CD4-positive, alpha-beta T cell (primary cell): ENCODE measurements at places on chromosomes 13 and 19.

- H3K27ac ChIP-seq: no peak overlapping the region
- peaks cover 20% of the 10 kb centered on the region for H3K27me3 ChIP-seq
- no peak overlapping the region for H3K4me3 ChIP-seq
- H3K4me1 ChIP-seq: no peaks in the 10 kb centered on the region
- no peak for DNase-seq
Measured at GRCh38 chr19:50932018-50932689, 20.7 kb downstream of the KLK5 start.

DNA sequence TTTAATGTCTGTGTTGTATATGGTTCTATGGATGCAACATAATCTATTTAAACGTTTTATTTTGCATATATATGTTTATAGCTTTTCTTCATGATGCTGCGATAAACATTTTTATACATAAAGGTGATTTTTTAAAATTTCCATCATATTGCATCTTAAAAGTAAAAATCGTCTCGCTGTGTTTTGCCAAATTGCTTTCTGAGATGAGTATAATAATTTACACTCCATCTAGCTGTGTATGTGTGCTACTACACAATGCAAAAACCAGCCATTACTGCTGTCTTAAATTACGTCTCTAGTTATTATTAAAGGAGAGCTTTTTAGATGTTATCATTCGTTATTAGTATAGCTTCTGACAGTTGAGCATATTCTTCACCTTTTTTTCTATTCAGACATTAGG, 37.2 kb downstream of the METTL21C start:
- H3K4me3 ChIP-seq: no peak overlapping the region
- no peaks in the 10 kb centered on the region for H3K4me1 ChIP-seq
- no peaks in the 10 kb centered on the region for H3K27me3 ChIP-seq
- H3K27ac ChIP-seq: no peak overlapping the region

DNA sequence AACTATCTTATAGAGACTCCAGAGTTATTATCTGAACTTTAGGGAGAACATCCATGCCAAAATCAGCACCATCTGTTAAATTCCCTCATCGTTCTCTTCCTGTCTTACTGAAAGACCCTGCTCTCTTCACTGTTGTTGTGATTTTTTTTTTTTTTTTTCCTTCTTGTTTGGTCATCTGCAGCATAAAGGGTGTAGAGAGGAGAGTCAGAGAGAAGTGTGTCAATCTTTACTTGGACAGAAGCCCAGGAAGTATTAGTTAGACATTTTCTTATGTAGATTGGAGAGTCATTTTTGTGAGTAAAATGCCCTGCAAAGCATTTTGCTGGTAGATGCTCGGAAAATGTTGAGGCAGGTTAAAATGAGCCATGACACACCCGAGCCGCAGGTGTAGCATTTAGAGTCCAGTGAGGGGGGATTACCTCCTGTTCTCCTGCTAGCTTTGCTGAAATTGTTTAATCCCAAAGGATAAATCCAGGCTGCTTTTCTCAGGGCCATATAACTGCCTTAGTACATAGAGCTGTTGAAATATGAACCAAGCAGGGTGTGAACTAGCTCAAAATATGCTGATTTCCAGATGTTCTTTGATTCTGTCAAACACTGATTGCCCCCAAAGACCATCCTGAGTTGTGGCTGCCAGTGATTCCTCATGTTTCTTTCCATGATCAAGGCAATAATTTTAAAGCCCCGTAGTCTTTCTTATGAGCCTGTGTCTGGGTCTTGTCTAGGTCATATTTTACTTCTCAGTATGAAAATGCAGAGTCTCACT, 143.5 kb downstream of the DCT start:
- H3K4me1 ChIP-seq: peaks cover 5% of the 10 kb centered on the region
- H3K36me3 ChIP-seq: no peaks in the 10 kb centered on the region
- no peak overlapping the region for H3K4me3 ChIP-seq
- H3K27ac ChIP-seq: no peak overlapping the region
- no peak for DNase-seq
- H3K27me3 ChIP-seq: no peaks in the 10 kb centered on the region

GRCh38 chr19:42330241-42330711, 4.8 kb downstream of the MEGF8 start:
- H3K27me3 ChIP-seq: no peaks in the 10 kb centered on the region
- no peaks in the 10 kb centered on the region for H3K36me3 ChIP-seq
- DNase-seq: no peak
- no peak overlapping the region for H3K4me3 ChIP-seq
- H3K4me1 ChIP-seq: peaks cover 13% of the 10 kb centered on the region

- H3K4me3 ChIP-seq: no peak overlapping the region
- DNase-seq: no peak
- H3K36me3 ChIP-seq: no peaks in the 10 kb centered on the region
- no peaks in the 10 kb centered on the region for H3K4me1 ChIP-seq
Measured at GRCh38 chr13:100100115-100100879, 11.4 kb downstream of the PCCA start.

DNA sequence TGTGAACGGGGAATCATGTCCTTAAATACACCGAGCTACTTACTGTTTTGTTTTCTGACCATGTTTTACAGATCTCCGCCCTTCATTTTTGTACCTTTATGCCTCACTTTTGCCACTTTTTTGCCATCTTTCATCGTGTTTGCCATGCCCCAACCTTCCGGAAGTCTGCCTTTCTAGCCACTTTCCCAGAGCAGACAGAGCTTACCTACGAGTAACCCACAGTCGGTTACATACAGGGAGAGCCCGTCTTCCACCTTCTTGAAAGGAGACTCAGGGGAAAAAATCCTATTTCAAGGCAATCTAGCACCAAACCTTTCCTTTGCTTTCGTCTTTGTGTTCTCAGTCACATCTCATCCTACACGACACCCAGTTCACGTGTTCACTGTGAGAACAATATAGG, 26.1 kb downstream of the RFPL4AL1 start:
- H3K27me3 ChIP-seq: peaks cover 3% of the 10 kb centered on the region
- H3K27ac ChIP-seq: no peak overlapping the region
- H3K36me3 ChIP-seq: no peaks in the 10 kb centered on the region
- H3K4me3 ChIP-seq: no peak overlapping the region

DNA sequence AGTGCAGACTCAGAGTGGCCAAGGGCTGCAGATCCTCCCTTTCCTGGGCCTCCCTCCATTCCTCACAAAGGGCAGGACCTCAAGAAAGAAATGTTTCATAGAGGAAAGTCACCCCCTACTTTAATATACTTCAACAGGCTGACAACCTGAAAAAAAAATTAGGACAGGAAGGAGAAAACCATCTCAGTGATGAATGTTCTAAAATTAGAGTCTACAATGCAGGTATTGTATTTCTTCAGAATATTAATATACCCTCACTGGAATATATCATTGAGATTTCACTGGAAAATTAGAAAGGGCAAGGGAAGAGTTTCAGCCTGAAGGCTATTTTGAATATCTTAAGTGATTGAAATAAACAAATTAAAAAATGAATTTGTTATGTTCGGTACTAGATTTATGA, 176.9 kb downstream of the DNAJC15 start:
- H3K27me3 ChIP-seq: no peaks in the 10 kb centered on the region
- no peak overlapping the region for H3K27ac ChIP-seq
- DNase-seq: no peak
- no peak overlapping the region for H3K4me3 ChIP-seq
- H3K36me3 ChIP-seq: no peaks in the 10 kb centered on the region

DNA sequence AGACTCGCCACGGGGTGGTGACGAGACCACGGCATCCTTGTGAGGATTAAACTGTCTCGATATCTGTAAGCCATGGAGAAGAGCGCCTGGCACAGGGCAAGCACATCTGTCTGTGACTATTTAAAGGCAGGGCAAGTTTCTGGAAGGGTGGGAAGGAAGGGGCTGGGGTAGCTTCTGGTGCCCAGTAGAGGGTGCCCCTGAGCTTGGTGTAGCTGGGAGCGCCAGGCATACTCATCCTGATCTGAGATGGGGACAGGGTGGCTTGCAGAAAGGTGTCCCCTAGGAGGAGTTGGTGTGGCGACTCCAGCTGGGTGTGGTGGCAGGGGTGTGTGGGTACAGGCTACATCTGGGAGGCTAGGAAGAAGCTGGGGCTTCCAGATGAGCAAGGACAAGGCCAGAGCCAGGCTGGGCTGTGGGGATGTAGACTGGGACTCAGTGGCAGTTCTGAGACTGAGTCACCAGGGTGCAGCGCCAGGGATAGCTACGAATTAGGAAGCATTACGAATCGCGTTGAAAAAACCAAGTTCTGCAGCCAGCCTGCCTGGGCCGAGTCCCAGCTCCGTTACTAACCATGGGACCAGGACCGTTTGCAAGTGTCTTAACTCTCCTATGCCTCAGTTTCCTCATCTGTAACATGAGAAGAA, 23.1 kb upstream of the ASPDH start:
- H3K27ac ChIP-seq: no peak overlapping the region
- H3K4me3 ChIP-seq: no peak overlapping the region
- no peaks in the 10 kb centered on the region for H3K36me3 ChIP-seq
- DNase-seq: no peak
- H3K27me3 ChIP-seq: peaks cover 10% of the 10 kb centered on the region
- H3K4me1 ChIP-seq: no peaks in the 10 kb centered on the region

DNA sequence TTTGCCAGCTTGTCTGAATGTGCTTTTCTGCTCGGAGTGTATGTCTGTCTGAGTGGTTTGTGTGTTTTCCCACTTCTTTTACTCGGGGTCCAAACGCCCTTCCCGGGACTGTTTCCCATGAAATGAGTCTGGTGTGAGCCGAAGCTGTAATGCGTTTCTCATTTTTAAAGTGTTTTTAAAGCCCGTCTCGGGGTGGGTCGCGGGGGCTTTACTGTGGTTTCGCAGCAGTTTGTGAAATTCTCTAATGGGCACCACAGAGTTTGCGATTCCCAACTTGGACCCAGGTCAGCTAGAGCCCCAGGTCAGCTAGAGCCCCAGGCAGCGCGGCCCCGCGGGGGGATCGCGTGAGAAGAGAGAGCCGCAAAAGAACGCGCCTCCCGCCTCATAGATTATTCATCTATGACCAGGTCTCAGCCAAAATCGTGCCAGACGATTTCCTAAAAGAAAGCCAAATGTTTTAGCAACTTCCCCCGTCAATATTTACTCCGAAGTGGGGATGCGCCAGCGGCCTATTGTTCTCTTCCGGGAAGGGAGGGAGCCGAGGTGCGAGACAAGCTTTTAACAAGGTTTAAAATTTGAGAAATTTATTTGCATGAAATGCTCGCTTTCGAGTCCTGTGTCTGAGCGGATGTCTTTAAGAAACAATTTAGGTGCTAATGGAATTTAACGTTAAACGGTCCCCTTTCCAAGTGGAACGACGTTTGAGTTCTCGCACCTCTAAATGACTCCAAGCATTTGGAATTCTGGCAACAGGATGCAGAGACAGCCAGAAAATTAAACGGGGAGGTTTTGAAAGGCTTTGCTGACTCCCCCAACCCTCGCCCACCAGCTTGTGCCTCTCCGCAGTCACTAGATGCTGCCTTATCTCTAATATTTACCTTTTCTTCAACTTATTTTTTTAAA, 2.2 kb downstream of the ZIC2 start:
- peaks cover 50% of the 10 kb centered on the region for H3K4me1 ChIP-seq
- no peak overlapping the region for H3K4me3 ChIP-seq
- no peaks in the 10 kb centered on the region for H3K36me3 ChIP-seq
- peaks cover 74% of the 10 kb centered on the region for H3K27me3 ChIP-seq

DNA sequence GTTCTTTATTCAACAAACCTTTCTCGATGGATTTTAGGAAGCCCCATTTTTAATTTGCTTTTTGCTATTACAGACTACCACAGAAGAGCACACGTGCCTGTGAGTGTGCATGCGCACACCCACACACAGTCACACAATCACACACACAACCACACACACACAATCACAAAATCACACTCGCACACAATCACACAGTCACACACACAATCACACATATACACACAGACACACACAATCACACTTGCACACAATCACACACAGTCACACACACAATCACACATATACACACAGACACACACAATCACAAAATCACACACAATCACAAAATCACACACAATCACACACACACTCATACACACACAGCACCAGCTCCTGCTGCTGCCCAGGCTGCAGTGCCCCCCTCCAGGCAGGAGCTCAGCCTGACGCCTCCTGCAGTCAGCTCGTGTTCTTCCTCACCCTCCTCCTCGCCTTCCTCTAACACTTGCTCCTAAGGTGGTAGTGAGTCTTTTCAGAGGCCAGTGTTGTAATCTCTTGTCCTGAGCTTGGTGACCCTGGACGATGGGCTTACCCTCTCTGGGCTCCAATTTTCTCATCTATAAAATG, 125.0 kb upstream of the SOX1 start:
- H3K4me3 ChIP-seq: no peak overlapping the region
- peaks cover 4% of the 10 kb centered on the region for H3K27me3 ChIP-seq
- DNase-seq: no peak
- H3K4me1 ChIP-seq: no peaks in the 10 kb centered on the region

- no peaks in the 10 kb centered on the region for H3K27me3 ChIP-seq
- H3K4me3 ChIP-seq: no peak overlapping the region
- no peak for DNase-seq
- no peaks in the 10 kb centered on the region for H3K36me3 ChIP-seq
- H3K4me1 ChIP-seq: no peaks in the 10 kb centered on the region
Measured at GRCh38 chr13:113137691-113138298, 15.2 kb downstream of the F10 start.

DNA sequence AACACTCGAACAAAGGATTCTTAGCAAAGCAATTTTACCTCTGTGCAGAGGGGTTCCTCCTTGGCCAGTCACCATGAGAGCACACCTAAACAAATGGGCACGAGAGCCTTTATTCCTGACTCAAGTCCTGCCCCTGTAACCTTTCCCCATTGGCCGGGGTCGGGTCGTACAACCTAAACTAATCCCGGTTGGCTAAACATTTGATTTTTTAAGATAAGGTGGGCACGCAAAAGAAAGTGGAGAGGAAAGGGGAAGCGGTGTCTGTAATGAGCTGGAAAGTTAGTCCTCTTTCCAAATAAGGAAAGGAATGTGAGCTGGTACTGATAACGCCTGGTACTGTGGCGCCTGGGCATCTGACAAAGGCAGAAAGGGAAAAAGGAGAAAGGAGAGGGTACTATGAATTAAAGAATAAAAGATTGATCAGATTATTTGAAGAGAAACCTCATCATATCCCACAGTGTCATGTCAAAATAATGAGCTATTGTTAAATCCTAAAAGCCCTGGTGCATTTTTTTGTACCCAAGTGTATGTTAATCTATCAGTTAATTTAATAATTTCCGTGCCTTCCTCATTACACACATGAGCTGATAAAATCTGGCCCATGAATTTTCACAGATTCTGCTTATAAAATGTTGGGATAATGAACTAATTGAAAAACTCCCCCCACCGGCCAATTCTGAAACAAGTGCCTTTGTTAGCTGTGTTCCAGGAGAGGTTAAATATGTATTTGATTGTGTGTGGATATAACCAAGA, 335.7 kb downstream of the RFC3 start:
- H3K27ac ChIP-seq: no peak overlapping the region
- H3K36me3 ChIP-seq: no peaks in the 10 kb centered on the region
- DNase-seq: no peak
- no peaks in the 10 kb centered on the region for H3K27me3 ChIP-seq
